ENCODE measurements at places on chromosomes 5 and 9. TPM values are rescaled to one million over a fixed set of nuclear protein-coding genes. Genes with fewer than 3 reads are reported as not detected.

C1QTNF2 gene
- total RNA-seq, result 0.61 TPM

FBP2 gene
- total RNA-seq, result 0.38 TPM

BAAT gene
- total RNA-seq, result 0.09 TPM

ASPN gene
- total RNA-seq, result 9.8 TPM

ADAMTS12 gene
- total RNA-seq, result 1.6 TPM

SLC6A3 gene
- total RNA-seq, result 0.33 TPM

HAPLN1 gene
- total RNA-seq, result 0.14 TPM

F2R gene
- total RNA-seq, result 3.7 TPM

HINT2 gene
- 68.4 TPM for total RNA-seq

PKD2L2 gene
- not detected for total RNA-seq

DMRT1 gene
- 0.05 TPM for total RNA-seq

DDX4 gene
- total RNA-seq, result 0.57 TPM

MARCHF3 gene
- total RNA-seq, result 5.0 TPM

ASS1 gene
- 9.1 TPM for total RNA-seq

PARP8 gene
- total RNA-seq, result 18.7 TPM

ARID3C gene
- 0.09 TPM for total RNA-seq

CBY3 gene
- total RNA-seq, result 0.19 TPM

IFNA21 gene
- total RNA-seq, result not detected

DRD1 gene
- 0.80 TPM for total RNA-seq

SPATA9 gene
- total RNA-seq, result 0.19 TPM

CDH9 gene
- 0.05 TPM for total RNA-seq

GZMA gene
- 19.7 TPM for total RNA-seq

S100Z gene
- total RNA-seq, result 1.5 TPM

SLC6A19 gene
- total RNA-seq, result 0.09 TPM

WDR38 gene
- 0.14 TPM for total RNA-seq

FSTL4 gene
- 0.99 TPM for total RNA-seq

C5orf24 gene
- total RNA-seq, result 11.7 TPM

FAM221B gene
- total RNA-seq, result under 0.01 TPM

GABRA1 gene
- total RNA-seq, result 2.7 TPM

TMC1 gene
- 0.28 TPM for total RNA-seq
